CD4-positive, alpha-beta T cell treated with Interleukin-15 for 1 hour (primary cell): ENCODE measurements at places on chromosomes 4 and X.

DNA sequence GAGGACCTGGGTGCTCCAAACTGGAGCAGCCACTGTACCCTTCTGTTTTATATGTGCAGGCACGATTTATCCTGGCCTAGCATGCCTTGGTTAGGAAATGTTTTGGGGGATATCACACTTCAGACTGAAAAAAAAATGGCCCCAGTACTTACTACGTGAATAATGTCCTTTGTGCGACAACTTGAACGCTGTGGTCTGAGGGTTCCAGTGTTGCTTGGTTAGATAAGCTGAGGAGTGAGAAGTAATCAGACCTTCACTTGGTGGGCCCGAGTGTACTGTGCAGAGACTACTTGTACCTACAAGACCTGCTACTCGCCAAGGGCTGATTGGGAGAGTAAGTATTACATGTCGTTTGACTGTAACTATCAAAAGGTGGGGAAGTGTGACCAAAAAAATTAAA lies 678 bp downstream of the DNAAF6 start:
- no peak for DNase-seq

DNA sequence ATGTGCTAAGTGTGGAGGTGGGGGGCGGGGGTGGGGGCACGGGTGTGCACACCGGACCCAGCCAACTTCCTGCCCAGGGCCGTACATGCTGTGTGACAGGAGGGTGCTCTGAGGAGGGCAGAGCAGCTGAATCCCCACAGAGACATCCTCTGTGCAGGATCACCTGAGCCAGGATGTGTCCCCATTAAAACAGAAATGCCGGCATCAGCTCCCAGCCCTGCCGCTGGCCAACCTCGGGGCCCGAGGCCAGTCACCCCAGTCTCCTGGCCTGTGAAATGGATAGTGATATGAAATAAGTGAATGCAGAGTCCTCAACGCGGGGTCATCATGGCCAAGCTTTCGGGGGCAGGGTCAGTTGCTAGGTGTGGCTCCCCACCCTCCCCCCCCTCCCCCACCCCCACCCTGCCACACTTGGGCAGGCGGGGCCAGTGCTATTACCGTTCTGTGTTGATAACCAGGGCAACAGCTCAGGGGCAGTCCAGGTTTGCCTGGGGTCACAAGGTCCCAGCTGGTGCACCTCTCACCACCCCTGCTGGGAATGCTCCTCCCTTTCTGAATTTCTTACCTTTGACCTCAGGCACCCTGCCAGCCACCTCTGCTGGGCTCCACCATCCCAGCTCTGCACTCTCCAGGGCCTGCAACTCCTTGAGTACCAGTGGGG lies 227.2 kb upstream of the PSAPL1 start:
- no peak for DNase-seq

DNA sequence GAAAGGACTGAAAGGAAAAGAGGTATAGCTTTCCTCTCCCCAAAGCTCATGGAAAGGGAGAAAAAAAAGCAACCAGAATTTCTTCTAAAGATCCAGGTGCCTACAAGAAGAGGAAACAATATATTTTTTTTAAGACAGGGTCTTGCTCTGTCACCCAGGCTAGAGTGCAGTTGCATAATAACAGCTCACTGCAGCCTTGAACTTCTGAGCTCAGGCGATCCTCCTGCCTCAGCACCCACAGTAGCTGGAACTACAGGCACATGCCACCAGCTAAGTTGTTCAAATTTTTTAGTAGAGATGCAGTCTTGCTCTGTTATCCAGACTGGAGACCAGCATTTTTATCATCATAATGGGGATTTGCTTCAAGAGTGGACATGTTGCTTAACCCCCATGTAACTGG lies 30.5 kb upstream of the BBS12 start:
- DNase-seq: no peak

DNA sequence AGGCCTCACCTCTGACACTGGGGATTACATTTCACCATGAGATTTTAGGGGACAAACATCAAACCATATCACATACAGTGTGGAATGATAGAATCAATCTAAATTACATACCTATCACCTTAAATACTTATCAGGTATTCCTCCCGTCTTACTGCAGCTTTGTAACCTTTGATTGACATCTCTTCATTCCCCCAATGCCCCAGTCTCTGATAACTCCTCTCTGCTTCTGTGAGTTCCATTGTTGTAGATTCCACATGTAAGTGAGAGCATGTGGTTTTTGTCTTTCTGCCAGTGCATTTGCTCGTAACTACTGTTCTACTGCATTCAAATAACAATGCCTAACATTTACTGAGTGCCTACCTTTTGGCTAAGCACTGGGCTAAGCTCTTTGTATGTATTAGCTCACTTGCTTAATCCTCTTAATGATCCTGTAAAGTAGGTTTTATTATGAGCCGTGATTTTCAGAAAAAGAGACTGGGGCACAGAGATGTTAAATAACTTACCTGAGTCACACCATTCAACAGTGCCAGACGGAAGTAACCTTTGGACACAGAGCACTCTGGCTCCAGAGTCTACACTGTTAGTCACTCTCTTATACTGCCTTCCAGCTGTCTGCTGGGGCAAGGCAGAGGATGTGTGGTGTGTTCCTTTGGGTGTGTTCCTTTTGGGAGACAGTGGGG lies 63.7 kb upstream of the ESX1 start:
- DNase-seq: no peak

- DNase-seq: no peak
Observed at GRCh38 chr4:158870282-158870625, 101.4 kb downstream of the FNIP2 start.

DNA sequence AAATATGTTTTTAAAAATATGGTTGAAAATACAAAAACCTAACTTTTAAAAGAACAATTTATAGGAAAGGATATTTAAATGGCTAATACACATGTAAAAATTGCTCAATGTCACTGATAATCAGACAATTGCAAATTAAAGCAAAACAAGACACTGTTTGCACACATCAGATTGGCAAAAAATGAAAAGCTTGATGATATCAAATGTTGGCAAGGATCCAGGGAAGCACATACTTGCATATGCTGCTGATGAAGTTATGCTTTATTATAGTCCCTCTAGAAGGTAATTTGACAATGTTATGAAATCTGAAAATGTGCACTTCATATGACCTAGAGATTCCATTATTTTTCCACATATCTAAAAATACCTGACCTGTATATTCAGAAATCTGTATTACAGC lies 45.7 kb upstream of the EPGN start:
- DNase-seq: no peak

DNA sequence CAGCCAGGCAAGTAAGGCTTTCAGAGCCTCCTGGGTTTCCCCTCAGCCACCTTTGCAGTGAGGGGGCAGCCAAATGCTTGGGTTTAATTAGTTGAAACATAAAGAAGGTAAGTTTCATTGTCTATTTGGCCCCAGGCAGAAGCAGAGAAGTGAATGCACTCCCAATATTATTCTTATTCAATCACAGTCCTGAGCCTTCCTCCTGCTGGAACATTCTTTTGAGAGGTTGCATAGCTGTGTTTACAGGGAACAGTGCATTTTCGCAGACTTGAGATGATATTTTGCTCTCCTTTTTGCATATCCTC lies 13.9 kb downstream of the SLC2A9 start:
- DNase-seq: no peak

DNA sequence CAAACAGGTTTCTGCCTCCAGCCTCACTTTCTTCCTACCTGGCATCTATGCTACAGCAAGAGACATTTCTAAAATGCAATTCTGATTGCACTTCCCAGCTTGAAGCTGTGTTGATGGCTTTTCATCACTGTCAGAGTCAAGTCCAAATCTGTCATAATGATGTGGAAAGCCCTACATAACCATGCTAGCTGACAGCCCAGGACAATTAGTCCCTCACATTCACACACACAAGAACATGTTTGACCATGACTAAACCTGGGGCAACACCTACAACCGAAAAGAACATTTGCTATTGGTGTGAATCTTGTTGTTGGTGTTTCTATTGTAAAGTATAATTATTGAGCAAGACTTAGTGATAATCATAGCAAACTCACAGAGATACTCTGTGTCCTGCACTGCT lies 58.2 kb downstream of the PPM1K start:
- DNase-seq: no peak

GRCh38 chr4:165748321-165748720 lies 124.7 kb upstream of the TLL1 start:
- DNase-seq: no peak

DNA sequence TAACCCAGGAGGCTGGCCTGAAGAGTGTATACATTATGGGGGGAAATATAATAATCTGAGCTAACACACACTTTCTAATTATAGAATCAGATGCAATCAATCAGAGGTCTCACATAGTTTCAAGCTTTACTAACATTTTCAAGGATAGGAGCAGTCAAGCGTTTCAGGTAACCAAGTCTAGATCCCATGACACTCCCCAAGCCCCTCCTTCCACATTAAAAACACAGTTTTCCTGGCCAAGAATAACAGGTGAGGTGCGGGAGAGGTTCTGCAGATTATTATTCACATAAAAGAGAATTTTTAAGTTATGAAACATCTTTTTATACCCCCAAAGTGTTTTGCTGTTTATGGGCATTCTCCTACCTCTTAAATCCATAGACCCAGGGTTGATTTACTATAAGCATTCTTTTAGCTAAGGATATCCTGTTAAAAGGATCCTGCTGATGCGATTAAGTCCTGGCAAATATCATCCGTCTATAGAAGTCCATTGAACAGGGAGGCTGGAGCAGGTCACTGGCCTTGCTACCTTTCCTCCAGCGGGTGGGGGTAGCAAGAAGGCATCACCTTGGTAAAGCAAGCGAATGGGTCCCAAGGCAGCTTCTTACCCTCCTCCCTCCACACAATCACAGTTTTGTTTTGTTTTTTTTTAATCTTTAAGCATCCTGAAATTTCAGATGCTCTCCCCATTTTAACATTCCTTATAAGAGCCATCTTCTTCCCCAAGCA lies 104.7 kb upstream of the GPM6A start:
- DNase-seq: no peak

- DNase-seq: no peak
Observed at GRCh38 chr4:1246111-1246881, 2.6 kb downstream of the CTBP1 start.

GRCh38 chr4:145805490-145805889 lies 125.5 kb downstream of the C4orf51 start:
- DNase-seq: no peak

- DNase-seq: no peak
Observed at GRCh38 chr4:178271386-178271785, 829.1 kb upstream of the AGA start.
